ENCODE measurements at places on chromosomes 2 and 18.

DNA sequence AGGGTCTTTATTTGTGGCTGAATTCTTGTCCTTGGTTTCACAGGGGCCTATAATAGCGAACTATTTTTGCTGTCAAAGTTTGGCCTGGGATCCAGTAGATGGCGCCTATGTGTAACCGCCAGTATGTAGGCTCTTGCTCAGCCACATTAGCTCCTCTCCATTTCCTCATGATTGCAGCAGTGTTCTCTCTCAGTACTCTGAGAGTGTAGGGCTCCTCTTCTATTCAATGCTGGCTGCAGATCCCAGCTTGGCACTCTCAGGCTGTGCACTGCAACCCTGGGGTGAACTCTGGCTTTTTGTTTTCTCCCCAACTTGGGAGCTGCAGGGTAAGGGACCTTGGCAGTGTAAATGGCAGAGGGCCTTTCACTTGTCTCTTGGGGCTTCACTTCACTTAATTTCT is 344.6 kb upstream of the CHAC2 start:
- DNase-seq, result no peak

DNA sequence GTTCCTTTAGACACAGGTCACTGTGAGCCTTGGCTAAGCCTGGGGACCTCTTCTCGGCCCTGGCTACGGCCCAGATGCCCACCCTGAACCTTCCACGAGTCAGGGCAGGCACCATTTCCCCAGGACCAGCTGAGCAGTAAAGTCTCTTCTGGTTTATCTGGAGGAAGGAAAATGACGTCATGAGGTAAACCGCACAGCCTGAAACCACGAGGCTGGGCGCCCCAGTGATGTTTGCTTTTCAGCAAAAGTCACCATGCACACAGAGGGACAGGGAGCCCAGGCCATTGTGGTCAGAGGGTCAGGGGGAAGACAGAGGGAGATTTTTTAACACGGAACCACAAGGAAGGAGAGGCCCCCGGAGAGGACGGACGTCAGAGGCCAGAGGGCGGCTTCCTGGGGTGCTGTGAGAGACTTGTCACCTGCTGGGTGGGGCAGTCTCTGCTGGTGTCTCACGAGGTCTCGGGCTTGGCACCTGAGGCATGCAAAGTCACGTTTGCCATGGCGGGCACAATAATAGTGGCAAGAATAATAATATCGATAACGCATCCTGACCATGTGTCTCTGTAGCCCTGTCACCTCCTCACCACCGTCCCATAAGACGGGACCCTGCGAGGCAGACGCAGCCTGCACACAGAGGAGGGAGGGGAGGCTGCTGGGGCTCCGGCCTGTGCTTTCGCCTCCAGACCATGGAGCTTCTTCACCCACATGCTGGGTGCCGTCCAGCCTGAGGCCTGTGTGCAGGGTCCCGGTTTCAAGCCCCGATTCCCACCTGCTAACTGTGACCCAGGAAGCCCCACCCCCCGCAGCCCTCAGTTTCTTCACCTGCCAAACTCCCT is 33.2 kb upstream of the FOSL2 start:
- DNase-seq, result peak; percentile 75

GRCh38 chr2:126932529-126932928 is 33.8 kb downstream of the TEX51 start:
- DNase-seq, result no peak

DNA sequence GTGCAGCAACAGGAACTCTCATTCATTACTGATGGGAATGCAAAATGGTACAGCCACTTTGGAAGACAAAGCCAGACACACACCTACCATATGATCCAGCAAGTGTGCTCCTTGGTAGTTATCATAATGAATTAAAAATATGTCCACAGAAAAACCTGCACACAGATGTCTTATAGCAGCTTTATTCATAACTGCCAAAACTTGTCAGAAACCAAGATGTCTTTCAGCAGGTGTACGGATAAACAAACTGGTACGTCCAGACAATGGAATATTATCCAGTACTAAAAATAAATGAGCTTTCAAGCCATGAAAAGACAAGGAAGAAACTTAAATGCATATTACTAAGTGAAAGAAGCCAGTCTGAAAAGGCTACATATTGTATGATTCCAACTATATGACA is 50.4 kb downstream of the CHMP3 start:
- no peak for DNase-seq

GRCh38 chr2:204109681-204110080 is 173.1 kb downstream of the ICOS start:
- no peak for DNase-seq

DNA sequence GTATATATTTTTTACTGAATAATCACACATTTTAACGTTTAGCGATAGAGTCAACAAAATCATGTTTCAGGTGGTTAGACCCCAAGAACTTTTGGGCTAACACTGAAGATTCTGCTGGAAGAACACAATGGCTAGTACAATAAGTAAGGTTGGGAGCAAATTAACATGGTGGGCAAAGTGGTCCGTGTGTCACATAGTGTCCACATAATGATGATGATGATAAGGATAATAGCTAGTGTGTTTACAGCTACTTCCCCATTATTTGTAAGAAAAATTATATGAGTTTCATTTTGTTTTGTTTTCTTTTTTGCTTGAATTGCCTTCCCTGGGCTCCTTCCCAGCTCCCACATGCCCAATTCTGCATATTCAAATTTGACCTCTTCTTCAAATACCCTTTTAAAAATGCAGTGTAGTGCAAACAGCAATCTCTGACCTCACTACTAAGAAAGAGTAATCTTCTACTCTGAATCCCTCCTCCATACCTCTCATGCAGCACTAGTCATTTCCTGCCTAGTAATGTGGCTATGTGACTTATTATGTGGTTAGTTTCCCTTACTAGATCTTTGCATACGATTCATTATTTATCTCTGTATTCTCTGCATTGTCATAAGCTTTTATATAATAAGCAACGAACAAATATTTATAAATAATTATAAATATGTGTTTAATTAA is 16.9 kb upstream of the VPS54 start:
- DNase-seq, result peak; percentile 65

DNA sequence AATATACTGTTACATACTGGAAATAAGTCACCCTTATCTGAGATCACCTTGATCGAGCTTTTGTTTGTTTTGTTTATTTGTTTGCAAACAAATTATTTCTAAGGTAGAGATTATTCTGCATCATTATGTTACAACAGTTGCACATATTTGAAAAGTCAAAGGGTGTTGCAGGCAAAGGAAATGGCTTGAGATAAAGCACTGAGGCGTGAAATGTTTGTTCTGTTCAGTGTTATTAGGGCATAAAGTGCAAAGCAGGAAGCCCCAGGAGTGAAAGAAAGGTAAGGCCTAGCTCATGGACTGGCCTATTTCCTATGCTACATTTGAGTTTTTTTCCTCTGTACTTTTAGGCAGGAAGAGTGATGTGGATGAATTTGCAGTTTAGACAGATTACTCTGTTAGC is 1815.6 kb upstream of the LRRTM1 start:
- DNase-seq, result no peak

DNA sequence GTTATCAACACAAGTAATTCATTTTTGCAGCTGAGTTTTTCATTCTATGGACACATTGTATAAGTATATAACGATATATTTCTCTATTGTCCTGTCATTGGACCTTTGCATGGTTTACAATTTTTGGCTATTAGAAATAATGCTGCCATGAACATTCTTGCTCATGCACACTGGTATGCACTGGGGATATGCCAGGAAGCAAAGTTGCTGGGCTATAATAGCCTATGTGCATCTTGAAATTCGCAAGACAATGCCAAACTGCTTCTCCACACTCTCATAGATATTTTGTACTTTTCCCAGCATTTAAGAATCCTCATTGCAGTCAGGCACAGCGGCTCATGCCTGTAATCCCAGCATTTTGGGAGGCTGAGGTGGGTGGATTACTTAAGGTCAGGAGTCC is 852.6 kb upstream of the ID2 start:
- DNase-seq, result no peak
